M059J (cell line): ENCODE measurements at places on chromosomes 3 and 15. TPM values are rescaled to one million over a fixed set of nuclear protein-coding genes. Genes with fewer than 3 reads are reported as not detected.

Gene CRABP1
- total RNA-seq, result not detected in 2 replicates

Gene ETV5
- 52.6 and 52.9 TPM in 2 replicates for total RNA-seq

Gene CRYGS
- 0.47 and 0.57 TPM in 2 replicates for total RNA-seq

Gene PRC1
- 262 and 342 TPM in 2 replicates for total RNA-seq

Gene TGFBR2
- 21.2 and 27.1 TPM in 2 replicates for total RNA-seq

Gene CPA3
- 0.17 and 0.30 TPM in 2 replicates for total RNA-seq

Gene NOX5
- 0.34 and 1.1 TPM in 2 replicates for total RNA-seq

Gene GADL1
- not detected in 2 replicates for total RNA-seq

Gene COL8A1
- 225 and 349 TPM in 2 replicates for total RNA-seq

Gene EPHB1
- 0.22 and 1.0 TPM in 2 replicates for total RNA-seq

Gene TMIE
- 0.22 TPM in 1 of 2 replicates, not detected in the other for total RNA-seq

Gene HESX1
- total RNA-seq, result 1.4 TPM in 1 of 2 replicates, not detected in the other

Gene LRRIQ4
- total RNA-seq, result not detected in 2 replicates

Gene SLC15A2
- total RNA-seq, result 0.32 and 0.37 TPM in 2 replicates

Gene UROC1
- total RNA-seq, result 0.02 TPM in 1 of 2 replicates, not detected in the other

Gene SMCO1
- total RNA-seq, result 0.05 TPM in 1 of 2 replicates, not detected in the other
